ENCODE measurements at places on chromosomes 7 and 10.

DNA sequence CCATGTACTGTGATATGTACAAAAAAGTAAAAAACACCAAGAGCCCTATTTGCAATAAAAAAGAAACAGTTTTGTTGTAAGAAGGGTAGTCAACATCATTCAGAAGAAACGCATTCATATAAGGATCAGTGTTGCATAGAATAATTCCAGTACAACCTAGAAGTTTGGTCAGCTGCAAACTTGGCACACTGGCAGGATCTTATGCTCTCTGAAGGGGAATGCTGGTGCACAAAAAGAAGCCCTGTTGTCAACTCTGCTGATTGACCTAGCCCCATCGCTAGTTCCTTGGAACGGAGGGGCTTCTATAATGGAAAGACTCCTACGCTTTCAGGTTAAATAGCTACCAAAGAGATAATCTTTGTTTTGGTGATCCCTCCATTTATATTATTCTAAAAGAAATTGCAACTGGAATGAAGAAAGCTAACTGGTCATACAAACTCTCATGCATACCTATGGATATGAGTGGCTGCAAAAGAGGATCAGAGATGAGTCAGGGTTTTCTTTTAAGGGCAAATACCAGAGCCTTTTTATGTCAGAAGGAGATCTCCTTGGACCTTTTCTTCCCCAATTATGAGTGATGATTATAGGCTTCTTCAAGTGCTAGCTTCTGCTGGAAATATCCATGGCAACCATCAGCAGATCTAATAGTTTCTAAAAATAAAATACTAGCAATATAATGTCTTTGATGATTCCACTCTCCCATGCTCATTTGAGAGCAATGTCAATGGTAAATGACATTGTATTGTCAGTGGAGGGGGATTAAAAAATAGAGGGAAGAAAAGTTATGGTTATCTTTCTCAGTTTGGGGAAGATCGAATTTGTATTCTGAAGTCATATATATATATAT, 312.4 kb upstream of the CACNA2D1 start:
- no peak for DNase-seq

DNA sequence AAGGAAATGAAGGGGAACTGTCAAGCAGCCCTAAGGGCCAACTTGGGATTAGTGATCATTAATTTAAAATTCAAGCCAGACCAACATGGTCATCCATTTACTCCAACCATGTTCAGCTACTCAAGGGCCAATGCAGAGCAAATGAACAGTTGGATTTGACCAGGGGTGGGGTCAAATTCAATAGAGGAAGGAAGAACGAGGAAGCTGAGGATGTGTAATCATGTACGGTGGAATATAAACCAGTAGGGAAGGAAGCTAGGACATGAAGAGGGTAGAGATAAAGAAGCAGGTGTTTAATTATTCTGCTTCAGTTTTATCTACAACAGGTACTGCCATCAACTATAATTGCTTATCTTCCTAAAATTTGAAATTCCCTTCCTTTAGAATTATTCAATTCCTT, 81.6 kb downstream of the HIBADH start:
- no peak for DNase-seq

DNA sequence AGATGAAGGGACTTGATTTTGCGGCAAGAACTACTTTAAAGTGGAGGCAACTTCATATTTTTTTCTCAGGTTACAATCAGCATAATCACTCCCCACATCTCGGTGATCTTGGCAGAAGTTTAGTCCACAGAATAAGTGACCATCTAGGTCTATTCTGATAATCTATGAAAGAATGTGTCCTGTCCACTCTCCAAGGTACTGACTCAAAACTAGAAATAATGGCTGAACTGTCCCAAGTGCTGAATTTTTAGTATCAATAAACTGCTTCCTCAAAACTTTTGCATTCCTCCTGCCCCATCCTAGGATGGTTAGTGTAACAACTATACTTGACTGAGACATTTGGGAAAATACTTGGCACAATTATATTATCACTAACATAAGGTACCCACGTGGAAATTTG, 10.9 kb upstream of the CHRM2 start:
- DNase-seq, result no peak

GRCh38 chr10:112229901-112230300, 46.3 kb upstream of the GPAM start:
- DNase-seq, result no peak

- DNase-seq, result peak; percentile 77
These were observed 225.2 kb upstream of the PRSS58 start for GRCh38 chr7:142482891-142483658.

DNA sequence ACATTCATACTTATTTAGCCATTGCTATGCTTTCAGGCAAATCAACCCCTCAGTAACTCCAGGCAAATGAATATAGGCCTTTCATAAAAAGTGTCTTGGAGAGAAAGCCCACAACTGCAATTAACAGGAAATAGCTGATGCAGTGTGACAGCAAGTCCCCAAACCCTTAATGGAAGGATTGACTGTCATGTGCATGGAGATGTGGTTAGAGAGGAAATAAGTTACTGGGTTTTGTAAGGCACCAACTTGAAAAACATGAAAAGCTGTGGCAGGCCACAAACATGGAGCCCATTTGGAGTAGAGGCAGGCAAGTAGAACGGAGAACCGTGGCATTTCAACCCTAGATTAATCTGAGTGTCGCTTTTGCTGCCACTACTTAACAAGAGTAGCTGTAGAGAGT, 549.4 kb upstream of the C7orf33 start:
- DNase-seq, result no peak

DNA sequence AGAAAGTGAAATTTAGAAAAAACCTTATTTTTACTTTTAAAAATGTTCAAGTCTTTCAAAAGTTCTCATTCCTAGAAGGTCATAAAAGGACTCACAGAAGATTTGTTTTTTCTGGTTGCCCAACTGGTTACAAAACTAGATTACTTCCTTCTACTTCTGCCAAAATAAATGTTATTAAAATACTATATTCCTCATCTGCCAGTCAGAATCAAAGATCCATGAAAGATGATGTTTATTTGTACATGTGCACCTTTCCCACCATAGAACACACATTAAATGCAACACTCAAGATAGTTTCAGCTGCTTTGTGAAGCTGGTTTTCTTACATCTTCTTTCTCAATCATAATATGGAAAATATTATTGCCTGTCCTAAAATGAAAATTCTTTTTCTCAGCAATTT, 465.4 kb downstream of the ETV1 start:
- no peak for DNase-seq

- no peak for DNase-seq
These were observed 1.0 kb upstream of the DENND2A start for GRCh38 chr7:140641524-140642195.

DNA sequence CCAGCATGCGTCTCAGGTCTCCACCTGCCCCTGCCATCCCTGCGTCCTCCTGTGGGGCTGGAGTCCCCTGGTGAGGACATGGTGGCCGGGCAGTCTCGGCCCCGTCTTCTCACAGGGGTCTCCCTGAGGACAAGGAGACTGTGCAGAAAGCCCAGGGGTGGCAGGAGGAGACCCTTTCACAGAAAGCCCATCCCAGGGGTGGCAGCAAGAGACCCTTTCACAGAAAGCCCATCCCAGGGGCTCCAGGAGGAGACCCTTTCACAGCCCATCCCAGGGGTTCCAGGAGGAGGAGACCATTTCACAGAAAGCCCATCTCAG, 14.8 kb upstream of the CHST12 start:
- no peak for DNase-seq

GRCh38 chr10:29772403-29772802, 137.6 kb upstream of the SVIL start:
- no peak for DNase-seq

GRCh38 chr10:58714409-58714808, 201.7 kb downstream of the BICC1 start:
- no peak for DNase-seq

DNA sequence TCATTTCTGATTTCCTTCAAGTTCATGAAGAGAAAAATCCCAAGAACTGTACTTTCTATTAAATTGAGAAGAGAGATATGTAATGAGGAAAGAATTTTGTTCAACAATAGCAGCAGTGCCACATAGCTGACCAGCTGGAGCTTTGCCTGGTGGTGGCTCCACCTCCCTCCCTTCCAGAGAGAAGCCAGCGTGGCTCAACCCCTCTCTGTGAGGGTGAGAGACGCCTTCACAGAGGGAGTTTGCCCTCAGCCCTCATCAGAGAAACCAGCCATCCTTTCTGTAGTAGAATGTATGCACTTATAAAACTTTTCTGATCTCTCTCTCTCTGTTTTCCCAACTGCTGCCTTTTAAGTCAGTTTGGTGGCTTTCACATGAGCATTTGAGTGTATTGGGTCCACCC, 20.5 kb upstream of the COL1A2 start:
- no peak for DNase-seq

GRCh38 chr7:114302858-114303257, 111.8 kb upstream of the FOXP2 start:
- no peak for DNase-seq

DNA sequence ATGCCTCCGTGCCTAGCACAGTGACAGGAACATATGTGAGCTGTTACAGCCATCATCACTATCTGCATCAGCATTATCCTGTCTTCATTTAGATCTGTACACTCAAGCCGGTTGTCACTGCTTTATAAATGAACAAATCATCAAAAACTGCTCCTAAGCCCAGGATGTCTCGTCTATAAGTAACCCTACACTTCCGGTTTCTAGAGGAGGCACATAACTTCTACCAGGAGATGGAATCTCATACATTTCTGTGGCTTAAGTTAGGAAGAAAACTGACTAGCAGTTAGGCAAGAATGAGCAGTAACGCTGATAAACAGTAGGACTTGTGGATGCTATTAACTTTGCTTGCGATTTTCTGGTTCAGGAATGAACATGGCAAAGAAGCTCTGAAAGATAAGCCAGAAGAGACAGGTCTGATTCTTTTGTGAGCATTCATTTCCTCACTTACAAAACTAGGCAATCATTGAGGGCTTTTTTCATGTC, 1199.2 kb downstream of the SORCS3 start:
- no peak for DNase-seq

GRCh38 chr7:1758028-1758858, 88.2 kb downstream of the ELFN1 start:
- peak; percentile 42 for DNase-seq

DNA sequence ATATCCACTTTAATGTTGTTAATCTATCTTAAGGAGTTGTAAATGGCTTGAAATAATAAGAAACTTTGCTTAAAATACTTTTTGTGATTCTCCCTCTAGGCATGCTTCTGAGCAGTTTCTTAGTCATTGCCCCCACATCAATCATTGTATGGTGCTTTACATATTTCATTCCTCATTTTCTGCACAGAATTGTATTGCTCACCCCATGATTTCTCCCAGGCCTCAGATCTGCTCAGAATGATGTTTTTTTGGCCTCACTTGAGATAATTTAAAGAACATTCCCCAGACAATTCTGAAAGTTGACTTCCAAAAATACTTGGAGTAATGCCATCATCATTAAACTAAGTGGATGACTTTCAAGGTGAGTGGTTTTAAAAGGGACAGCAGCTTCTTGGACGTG, 82.1 kb upstream of the PRPS1L1 start:
- no peak for DNase-seq

DNA sequence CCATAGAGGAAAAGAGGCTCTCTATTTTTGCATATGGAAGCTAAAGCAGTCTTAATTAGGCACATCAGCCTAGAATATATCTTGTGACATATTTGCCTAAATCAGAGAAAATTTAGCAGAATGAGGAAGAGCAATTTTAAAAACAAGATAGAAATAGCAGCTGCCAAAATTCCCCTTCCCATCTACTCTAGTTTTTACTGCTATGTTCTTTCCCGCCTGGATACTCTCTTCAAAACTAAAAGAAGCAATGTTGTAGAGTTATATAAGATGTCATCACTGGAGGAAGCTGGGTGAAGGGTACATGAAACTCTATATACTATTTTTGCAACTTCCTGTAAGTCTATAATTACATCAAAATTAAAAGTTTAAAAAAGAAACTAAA, 87.0 kb downstream of the ARMH3 start:
- DNase-seq, result no peak

DNA sequence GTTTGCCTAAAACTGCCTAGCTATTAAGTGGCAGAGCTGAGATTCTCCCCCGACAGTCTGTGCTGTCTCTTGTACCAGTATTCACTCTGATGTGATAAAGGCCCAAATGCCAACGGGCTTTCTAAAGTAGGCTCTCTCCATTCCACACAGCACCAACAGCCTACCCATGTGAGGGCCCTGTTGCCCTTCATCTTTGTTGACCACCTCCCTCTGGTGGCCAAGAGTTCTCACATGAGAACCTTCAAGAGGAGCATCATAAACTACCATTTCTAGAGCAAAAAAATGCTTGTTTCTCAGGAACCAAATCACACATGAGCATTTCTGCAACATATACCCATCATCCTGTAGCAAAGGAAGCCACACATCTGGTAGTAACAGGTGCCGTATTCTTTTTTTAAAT, 185.8 kb downstream of the GRM8 start:
- no peak for DNase-seq

DNA sequence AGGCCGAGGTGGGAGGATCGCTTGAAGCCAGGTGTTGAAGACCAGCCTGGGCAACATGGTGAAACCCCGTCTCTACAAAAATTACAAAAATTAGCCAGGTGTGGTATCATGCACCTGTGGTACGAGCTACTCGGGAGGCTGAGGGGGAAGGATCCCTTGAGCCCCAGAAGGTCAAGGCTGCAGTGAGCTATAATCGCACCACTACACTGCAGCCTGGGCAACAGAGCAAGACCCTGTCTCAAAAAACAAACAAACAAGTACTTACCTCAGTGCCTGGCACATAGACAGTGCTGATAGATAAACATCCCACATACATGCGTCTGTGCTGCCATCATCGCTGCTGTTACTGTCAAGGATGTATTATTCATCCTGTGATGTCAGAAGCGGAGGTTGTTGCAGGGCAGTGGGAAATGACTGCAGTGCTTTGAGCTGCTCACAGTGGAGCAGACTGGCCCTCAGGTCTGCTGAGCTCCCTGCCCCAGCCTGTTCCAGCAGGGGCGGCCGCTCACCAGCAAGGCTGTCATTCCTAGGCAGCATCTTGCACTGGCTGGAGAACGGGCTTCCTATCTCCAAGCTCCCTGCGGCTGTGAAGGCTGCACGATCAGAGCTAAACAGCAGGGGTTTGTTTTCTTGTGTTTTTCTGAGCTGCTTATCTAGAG, 18.6 kb downstream of the FOXK1 start:
- no peak for DNase-seq

- DNase-seq, result peak; percentile 74
These were observed 5.0 kb downstream of the MYO1G start for GRCh38 chr7:44973610-44974401.

GRCh38 chr7:95989301-95989700, 216.9 kb downstream of the DYNC1I1 start:
- DNase-seq, result no peak

DNA sequence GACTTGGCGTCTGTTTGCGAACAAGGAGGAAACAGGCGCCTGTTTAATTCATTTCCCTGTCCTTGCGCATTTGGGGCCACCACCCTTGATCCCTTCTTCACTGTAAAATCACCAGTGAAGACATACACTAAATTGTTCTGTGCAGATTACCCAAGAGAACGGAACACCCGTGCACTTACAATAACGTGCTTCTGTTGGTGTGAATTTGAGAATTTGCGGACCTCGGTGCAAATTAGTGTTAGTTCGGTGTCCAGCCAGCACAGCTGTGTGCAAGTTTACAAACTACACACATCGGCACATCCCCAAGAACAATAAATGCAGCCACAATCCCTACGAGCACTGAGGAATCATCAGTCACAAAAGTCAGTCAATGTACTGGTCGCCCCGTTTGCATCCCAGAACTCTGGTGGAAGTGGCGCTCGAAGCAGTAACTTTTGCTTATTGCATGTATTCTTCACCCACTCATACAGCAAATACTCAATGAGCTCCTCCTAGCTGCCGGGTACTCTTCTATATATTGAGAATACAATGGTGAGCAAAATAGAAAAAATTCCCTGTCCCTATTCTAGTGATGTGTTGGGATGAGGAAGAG, 786 bp upstream of the CNOT4 start:
- DNase-seq, result peak; percentile 25

- DNase-seq, result no peak
These were observed 107.4 kb downstream of the ZEB1 start for GRCh38 chr10:31426401-31426800.

Measured in activated CD8-positive, alpha-beta T cell treated with anti-CD3 and anti-CD28 coated beads, Interleukin-2, amount 10 ng/mL, durations not matched to agents 7 days and 5 days (primary cell).